Activated T-cell treated with anti-CD3 and anti-CD28 coated beads, Interleukin-2, amount 50 U/mL, for 72 hours (primary cell): ENCODE measurements at places on chromosomes 5 and 9.

- DNase-seq, result no peak
Measured at GRCh38 chr5:27377626-27378025, 339.2 kb upstream of the CDH9 start.

GRCh38 chr5:150642567-150642927, 2.1 kb downstream of the SYNPO start:
- DNase-seq, result no peak

DNA sequence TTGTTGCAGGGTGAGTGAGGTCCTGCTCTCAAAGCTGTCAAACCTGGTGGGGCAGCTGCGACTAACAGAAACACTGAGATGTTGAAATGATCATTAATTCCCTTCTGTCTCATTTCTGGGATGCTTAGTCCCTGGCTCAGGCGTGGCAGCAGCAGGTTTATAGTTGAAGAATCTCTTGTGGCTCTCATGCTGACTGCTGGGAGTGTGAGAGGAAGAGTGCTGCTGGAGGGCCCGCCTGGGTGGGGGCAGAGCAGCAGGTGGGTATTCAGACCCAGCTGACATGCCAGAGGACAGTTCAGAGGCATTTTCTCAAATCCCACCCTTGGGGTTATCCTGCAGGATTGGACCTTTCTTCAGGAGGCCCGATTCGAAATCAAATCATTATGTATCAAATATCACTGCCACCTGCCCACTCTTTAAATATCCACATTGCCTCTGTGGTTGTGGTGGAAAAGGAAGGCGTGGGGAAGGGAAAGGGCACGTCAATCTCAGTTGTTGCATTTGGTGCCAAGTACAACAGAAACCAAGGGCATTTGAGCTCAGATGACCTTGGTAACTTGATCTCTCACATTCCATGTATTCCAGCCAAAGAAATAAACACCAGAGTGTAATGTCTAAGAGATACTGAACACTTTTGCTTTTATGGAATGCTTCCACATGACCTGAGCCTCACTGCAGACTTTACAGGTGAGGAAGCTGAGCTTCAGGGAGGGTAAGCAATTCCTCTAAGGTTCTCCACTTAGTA, 224.3 kb downstream of the AOPEP start:
- DNase-seq, result no peak

DNA sequence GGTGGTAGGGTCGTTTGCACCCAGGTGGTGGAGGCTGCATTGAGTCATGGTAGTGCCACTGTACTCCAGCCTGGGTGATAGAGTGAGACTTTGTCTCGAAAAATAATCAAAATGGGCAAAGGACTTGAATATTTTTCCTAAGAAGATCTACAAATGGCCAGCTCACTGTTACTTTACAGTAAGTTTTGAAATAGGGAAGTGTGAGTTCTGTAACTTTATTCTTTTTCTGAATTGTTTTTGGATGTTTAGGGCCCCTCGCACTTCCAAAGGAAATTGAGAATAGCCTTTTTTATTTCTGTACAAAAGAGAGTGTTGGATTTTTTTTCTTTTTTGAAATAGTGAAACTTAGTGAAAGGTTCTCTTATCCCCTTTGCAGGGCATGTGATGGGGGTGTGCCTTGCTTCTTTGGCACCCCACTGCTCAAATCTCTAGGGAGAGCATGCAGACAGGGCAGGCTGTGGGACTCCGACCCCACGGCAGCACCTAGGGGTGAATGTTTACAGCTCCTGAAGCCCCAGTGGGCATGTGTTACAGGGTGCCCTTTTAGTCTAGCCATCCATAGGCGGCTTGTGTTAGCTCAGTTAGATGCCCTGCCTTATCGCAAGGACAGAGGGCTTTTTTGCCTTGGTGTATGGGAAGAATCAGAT, 33.3 kb downstream of the GPBP1 start:
- no peak for DNase-seq

GRCh38 chr9:32294106-32294505, 90.3 kb upstream of the ACO1 start:
- DNase-seq, result no peak

DNA sequence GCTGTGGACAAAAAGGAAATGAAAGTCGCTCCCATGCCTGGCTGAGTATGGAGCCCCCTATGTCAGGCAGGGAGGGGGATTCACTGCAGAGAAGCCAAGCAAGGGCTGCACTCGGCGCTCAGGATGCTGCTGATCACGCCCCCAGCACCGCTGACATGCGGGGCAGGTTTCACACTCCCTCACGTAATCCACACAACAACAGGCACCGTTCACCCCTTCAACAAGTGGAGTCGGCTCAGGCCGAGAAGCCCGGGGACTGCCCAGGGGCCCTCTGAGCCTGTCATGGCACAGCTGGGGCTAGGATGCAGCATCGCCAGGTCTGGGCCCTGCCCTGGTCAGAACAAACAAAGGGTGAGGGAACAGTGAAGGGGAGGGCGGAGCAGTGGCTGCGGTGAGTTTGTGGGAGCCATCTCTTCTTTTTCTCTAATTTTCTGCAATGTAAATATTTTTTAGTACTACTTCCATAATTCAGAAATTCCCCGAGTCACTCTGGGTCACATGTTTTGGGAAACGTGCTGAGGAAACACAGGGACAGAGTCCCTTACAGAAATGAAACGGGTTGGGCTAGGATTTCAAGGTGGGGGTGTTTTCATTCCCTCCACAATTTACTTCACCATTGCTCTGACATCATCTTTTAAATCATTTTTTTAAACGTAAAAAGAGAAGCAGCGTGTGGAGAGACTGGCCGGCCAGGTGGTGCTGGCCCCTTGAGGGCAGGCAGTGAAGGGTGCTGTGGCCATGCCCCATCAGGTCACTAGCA, 49.8 kb downstream of the PRRT1B start:
- no peak for DNase-seq

DNA sequence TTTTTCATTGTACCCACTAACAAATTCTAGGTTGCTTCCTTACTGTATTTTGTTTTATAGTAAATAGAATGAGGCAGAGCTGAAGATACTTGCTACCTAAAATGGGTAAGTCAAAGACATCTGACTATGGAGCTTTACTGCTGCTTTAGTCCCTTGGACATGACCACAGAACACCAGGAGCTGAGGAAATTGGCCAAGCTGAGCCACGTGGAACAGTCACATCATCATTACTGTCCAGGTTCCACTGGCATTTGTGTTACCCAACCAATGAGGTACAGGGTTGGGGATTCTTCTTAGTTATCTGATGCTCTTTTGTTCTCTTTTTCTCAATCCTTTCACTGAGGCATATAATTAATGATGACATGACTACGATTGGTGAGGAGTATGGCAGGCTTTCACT, 47.1 kb downstream of the SSBP2 start:
- no peak for DNase-seq
